ENCODE measurements at places on chromosomes 1 and 21.

GRCh38 chr1:154276797-154277196, 4.4 kb downstream of the HAX1 start:
- peak; percentile 11 for DNase-seq

DNA sequence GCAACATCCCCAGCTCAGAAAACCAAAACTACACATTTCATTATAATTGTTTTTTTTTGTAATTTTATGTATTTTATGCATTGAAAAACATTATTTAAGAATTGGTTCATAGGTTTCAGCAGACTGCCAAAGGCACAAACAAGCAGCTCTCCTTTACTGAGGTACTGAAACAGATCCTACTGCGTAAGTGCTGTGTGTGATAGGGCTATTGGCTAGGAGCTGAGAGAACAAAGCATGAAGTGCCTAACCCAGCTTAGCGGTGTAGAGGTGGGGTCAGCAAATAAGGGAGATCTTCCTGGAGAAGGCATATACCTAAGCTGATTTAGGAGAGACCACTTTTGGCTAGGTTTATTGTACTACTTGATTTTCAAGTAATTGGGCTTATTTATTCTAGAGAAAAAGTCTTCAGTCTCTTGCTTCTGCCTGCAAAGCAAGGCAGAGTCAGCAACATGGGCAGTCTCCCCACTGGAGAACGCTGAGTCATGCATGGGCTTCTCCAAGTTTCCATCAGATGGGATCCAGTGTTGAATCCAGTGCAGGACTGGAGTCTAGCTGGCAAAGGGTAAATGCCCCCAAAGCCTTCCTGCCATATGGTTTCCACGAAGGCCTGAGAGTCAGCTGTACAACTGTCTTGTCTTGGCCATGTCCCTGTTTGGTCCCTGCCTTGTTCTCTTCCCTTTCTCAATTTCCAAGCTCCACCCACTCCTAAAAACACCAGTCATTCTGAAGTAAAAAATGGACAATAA, 18.0 kb upstream of the YTHDF2 start:
- no peak for DNase-seq

GRCh38 chr21:41916888-41917433, 36.9 kb downstream of the C2CD2 start:
- no peak for DNase-seq

GRCh38 chr1:71157151-71157550, 76.3 kb upstream of the ZRANB2 start:
- no peak for DNase-seq

DNA sequence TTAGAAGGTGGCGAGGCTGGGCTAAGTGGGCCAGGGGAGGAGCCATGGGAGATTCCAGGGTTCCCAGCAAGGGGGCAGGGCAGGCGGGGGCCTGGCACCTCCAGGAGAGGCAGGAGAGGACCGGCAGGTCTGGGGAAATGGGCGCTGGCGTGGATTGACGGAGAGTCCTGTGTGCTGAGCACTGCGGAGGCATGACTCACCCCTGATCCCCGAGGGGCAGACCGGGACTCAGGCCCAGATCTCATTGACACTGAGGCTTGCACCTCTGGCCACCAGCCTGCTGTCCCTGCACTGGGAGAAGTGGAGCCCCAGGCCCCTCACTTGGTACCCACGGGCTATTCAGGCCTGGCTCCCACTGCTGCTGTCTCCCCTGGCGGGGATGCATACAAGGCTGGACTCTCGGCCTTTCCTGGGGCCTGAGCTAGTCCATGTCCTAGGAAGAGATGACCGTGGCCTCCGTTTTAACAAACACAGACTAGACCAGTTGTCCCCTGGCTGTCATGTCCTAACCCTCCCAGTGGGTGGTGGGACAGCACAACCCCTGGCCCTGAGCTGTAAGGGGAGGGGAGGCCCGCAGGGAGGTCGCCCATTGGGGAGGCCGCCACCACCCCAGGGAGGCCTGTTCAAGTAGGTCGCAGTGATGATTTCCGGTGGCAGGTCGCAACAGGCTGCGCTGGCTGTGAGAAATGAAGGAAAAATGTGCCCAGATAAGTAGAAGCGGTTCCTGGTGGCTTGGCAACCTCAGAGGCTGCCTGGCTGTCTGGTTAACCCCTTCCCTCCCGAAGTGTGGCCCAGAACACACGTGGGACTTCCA, 39.7 kb downstream of the RIPK4 start:
- DNase-seq: no peak

- no peak for DNase-seq
Observed at GRCh38 chr1:241308011-241308410, 49.0 kb downstream of the RGS7 start.

DNA sequence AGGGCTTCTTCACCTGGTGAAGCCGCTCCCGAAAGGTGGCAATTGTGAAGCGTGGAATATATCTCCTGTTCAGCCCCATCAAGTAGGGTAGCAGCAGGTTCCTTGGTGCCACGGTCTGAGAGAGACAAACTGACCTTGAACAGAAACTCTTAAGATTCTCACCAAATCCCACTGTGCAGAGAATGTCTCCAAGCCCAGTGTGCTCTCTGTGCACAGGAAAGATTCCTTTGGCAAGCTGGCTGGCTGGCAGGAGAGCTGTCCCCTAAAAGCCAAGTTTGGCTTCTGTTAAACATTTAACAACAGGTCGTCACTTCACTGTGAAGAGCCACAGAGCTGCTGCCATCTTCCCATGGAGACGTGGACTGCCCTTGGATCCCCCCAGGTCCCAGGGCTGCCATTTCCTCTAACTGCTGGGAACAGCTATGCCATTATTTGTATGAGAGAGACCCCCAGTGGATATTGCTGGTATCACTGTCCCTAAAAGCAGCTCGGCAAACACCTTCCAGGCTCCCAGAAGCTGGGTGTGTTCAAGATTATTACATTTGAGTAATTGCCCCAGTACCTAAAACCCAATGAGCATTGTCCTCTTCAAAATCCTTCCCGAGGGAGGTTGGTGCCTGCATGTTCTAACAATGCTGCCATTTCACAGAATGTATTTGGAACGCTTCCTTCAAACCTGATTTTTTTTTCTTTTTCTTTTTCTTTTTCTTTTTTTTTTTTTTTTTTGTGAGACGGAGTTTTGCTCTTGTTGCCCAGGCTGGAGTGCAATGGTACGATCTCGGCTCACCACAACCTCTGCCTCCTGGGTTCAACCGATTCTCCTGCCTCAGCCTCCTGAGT, 71.8 kb downstream of the CD58 start:
- DNase-seq: peak; percentile 86

DNA sequence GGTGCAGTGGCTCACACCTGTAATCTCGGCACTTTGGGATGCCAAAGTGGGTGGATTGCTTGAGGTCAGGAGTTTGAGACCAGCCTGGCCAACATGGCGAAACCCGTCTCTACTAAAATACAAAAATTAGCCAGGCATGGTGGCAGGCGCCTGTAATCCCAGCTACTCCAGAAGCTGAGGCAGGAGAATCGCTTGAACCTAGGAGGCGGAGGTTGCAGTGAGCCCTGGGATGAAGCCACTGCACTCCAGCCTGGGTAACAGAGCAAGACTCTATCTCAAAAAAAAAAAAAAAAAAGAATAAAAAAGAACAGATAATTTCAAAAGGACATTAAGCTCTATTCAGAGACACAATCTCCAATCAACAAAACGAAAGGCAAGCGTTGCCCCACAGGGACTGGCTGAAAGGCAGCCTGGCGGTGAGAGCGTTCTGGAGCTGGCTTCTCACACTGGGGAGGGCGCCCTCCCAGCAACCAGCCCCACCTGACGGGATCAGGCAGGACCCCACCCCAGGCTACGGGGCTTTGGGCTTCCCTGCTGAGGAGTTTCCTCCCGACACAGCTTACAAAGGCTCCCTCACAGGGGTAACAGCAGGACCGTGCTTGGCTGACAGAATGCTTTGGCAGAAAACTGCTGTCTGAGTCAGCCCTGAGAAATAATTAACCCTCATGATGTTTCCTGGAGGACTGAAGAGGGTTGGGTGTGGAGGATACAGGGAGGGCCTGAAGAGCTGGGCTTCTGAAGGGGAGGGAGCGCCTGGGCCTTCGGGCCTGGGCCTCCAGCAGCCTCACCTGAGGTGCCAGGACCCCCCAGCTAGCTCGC, 31.1 kb upstream of the SRP9 start:
- DNase-seq: peak; percentile 96

GRCh38 chr21:21200939-21201615, 202.9 kb downstream of the NCAM2 start:
- no peak for DNase-seq

GRCh38 chr1:26159743-26160039, 812 bp downstream of the FAM110D start:
- no peak for DNase-seq

DNA sequence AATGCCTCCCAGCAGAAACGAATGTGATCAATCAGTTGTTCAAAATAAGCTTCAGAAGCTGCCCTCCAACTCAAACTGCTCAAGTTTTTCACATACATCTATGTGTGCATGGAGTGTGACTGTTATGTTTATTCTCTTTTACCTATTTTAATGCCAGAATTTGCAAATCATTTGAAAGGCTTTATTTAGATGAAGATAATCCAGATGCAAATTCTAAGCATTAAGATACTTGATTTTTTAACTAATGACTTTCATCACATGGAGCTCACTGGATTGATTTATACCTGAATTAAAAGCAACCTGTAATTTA, 69.5 kb downstream of the PLD5 start:
- DNase-seq: no peak

- DNase-seq: no peak
Observed at GRCh38 chr1:36486439-36487335, 4.0 kb upstream of the CSF3R start.

DNA sequence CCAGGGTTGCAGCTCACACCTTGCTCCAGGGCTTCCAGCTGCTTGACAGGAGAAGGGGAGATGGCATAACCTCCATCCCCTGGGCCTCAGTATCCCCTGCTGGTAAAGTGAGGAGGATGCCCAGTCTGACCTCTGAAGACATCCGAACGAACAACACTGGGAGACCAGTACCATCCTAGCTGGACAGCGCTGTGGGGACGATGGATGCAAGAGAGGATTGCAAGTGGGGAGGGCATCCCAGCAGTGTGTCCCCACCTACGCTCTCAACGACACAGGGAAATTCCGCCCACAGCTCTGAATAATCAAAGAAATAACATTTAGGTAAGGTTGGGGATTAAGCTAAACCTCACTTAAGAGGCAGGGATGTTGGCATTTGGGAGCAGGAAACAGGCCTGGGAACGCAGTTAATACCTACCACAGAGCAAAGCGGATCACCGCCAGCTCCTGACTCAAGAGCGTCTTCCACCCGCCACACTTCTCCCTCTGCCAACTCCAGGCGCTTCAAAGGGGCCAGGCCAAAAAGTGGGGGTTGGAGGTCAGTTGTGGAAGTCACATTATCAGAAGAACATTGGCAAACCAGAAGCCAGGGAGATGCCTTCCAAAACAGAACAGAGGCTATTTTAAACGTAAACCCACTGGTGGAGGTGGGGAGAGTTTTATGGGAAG, 47.6 kb downstream of the SSBP3 start:
- no peak for DNase-seq

DNA sequence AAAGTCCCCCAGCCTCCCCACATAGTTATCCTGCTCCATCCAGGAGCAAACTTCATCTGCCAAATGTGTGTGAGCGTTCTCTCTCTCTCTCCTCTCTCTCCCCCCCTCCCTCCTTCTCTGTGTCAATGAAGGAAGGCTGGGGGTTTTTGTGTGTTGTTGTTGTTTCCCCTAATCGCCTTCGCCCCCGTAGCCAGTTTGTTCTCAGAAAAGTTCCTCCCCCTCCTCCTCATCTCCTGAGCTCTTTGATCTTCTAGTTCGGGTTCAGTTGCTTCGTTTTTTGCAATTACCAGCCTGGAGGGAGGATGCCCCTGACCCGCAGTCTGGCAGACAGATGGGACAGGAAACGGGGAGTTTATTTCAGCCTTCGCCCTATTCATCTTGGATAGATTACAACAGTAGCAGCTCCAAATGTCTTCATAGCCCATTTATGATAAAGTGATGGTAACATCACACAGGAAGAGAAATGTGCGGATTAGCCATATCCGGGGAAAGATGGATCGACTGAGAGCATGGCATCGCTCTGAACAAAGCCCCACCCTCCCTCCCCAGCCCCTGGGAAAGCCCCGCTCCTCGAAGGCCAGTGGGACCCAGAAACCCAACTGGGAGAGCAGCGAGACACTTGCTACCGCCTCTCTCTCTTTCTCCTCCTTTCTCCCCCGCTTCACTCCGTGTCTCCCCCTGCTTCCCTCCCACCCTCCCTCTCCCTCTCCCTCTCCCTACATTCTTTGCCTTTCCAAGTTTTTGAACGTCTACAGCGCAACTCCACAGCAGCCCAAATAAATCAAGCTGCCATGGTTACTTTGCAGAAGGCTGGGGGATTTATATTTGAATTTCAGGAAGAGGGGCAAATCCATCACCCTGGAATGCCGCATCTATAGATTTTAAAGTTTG, 139.7 kb upstream of the ARHGEF16 start:
- DNase-seq: no peak

GRCh38 chr21:24561291-24561690, 1046.0 kb downstream of the MRPL39 start:
- DNase-seq: no peak

DNA sequence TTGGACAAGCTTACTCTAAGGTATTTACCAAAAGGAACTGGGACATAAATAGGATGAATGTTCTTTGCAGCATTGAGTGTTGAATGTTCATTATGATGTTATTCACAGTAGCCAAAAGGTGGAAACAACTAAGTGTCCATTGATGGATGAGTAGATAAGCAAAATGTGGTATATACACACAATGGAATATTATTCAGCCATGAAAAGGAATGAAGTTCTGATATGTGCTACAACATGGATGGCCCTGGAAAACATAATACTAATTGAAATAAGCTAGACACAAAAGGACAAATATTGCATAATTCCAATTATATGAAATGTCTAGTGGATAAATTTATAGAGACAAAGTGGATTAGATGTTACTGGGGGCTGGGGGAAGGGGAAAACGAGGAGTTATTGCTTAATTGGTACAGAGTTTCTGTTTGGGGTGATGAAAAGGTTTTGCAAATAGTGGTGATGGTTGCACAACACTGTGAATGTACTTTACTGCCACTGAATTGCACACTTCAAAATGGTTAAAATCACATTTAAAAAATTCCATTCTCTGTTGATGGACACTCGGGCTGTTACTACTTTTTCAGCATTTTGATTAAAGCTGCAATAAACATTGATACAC, 2.9 kb downstream of the MTARC1 start:
- no peak for DNase-seq

DNA sequence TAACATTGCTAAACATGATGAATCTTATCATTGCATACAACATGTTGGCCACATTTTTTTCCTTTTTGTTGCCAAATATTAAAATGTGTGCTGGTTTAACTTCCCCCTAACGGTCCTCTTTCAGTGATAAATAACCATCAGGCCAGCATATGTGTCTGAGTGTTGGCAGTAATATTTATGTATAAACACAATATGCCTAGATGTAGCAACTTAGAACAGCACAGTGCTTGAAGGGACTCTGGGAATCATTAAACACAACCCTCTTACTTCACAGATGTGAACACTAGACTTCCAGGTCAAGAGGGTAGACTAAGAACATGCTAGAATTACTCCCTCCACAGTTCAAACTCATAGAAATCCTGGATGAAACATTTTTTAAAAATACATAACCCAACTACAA, 581.8 kb downstream of the PLPP3 start:
- DNase-seq: peak; percentile 67

GRCh38 chr1:10687782-10688408, 108.6 kb downstream of the CASZ1 start:
- DNase-seq: no peak
